ENCODE measurements at places on chromosomes 6 and 20.

DNA sequence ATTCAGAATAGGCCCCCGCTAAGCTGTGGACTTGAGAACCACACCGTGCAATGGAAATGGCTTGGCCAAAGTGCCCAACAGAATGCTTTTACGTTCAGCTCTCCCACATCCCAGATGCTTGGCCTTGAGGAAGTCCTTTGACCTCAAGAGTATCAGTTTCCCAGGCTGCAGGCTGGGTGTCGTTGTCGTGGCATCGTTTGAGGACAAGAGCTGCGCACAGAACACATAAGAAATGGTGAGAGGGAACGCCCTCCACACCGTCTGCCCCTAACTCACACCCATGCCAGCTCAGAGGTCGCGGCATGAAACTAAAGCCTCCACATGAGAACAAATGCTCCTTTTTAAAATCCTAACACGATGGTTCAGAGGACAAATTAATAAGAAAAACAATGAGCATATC is 37.0 kb downstream of the NFATC2 start:
- no peak for DNase-seq

- no peak for DNase-seq
These were observed 86.7 kb upstream of the STMND1 start for GRCh38 chr6:17015144-17015543.

GRCh38 chr20:43430265-43431133 is 27.2 kb upstream of the SRSF6 start:
- DNase-seq: no peak

DNA sequence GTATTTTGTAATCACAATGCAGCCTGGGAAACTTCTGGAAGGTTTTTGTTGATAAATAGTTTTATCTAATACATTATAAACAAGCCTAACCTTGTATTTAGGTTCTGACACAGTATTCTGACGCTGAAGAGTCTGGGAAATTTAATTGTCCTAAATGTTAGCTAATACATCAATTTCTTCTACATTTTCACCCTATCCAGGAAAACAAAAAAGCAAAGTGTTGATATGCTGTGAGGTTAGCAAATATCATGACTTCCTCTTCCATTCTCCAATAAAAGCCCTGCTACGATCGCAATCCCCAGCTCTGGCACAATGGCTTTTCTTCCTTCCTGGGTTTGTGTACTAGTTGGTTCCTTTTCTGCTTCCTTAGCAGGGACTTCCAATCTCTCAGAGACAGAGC is at the start of gene C6orf58:
TSS of gene C6orf58 (plus strand) at position 301 of the 400 bp plus-strand sequence. CDS start at position 313, 12 bp downstream.
- DNase-seq: no peak

GRCh38 chr6:75546381-75546780 is 52.8 kb upstream of the FILIP1 start:
- DNase-seq: no peak

DNA sequence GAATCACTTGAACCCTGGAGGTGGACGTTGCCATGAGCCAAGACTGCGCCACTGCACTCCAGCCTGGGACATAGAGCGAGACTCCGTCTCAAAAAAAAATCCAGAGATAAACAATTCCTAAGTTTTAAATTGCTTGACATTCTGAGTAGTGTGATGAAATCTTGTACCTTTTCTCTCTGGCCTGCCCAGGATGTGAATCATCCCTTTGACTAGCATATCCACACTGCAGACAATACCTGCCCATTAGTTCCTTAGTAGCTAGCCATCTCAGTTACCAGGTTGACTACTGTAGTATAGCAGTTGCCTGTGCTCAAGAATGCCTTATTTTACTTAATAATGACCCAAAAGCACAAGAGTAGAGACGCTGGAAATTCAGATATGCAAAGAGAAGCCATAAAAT is 2.8 kb downstream of the ZFP57 start:
- DNase-seq: no peak

DNA sequence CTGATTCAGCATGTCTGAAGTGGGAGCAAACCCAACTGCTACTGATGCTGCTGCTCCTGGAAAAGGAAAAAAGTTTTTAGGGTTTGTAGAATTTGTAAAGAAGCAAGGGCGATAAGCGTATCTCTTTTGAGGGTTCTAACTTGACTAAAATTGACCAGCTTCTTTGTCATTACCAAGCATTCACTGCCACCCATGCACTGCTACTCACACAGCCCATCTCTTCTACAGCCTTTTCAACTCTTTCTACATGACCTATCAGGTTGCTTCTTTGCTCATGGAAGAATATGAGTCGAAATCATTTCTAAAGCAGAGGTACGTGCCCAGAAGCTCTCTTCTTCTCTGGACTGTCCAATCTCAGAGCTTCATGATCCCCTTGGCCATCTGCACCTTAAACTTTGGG is 570.9 kb downstream of the EPHA7 start:
- no peak for DNase-seq

GRCh38 chr20:2585811-2586210 is 49.4 kb downstream of the TMC2 start:
- DNase-seq: no peak

- peak; percentile 19 for DNase-seq
These were observed 195.0 kb upstream of the CEP162 start for GRCh38 chr6:84422380-84422968.

DNA sequence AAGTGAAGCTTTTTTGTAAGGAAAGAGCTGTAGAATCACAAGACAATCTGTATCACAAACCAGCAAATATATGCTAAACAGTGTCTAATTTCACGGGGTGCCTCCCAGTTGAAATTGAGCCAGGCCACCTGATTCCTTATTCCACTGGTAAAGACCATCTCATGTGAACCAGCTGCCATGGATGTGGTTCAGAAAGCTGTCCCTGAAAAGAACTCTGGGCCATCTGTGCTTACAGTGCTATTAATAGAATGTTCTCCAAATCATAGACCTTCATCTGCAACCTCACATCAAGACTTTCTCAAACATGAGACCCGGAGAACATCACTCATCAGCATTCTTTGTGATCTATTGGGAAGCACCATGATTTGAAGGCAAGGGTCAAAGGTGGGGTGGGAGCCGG is 89.7 kb downstream of the FBXO5 start:
- no peak for DNase-seq
